ENCODE measurements at places on chromosomes 6 and 20.

DNA sequence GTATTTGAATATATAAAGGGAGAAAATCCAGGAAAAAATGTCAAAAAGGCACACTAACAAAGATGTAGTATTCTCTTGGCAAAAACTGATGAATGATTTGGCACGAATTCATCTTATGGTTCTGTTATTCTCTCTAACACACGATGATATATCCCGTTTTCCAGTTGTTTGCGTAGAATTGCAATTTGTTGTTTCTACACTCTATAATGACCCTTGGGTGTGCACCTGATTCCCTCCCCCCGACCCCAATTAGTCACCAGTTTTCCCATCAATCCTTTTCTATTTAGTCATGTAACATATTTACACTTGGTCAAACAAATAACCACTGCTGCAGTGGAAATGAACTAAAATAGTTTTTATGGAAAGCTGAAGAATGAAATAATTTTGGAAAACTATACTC lies 1.5 kb upstream of the ARID1B start:
- no peak for DNase-seq

- no peak for DNase-seq
These were observed 82.1 kb upstream of the SIRPA start for GRCh38 chr20:1813101-1813529.

DNA sequence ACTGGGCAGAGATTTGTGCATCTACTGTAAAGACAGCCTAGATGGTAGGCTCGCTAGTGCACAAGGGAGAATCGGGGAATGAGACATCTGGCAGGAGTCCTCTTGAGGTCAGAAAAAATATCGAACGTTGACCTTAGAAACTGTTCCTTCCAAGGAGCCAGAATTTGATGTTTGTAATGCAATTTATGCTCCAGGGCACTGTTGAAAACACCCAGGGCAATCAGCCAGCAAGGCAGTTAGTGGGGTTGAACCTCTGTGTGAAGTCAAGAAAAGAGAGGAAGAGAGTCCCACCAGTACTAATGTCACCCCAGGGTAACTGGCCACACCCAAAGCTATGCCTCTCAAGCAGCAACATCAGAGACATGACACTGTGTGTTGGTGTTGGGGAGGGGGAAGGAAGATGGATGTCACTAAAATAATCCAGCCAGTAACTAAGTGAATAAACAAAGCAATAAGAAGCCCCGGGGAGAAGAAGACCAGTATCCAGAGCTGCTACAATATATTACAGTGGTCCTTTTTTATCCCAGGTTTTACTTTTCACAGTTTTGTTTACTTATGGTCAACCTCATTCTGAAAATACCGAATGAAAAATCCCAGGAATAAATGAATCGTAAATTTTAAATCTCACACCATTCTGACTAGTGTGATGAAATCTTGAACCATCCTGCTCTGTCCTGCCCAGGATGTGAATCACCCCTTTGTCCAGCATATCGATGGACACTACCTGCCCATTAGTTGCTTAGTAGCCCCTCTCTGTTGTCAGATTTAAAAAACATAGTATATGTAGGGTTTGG lies 32.9 kb upstream of the PDE10A start:
- no peak for DNase-seq

DNA sequence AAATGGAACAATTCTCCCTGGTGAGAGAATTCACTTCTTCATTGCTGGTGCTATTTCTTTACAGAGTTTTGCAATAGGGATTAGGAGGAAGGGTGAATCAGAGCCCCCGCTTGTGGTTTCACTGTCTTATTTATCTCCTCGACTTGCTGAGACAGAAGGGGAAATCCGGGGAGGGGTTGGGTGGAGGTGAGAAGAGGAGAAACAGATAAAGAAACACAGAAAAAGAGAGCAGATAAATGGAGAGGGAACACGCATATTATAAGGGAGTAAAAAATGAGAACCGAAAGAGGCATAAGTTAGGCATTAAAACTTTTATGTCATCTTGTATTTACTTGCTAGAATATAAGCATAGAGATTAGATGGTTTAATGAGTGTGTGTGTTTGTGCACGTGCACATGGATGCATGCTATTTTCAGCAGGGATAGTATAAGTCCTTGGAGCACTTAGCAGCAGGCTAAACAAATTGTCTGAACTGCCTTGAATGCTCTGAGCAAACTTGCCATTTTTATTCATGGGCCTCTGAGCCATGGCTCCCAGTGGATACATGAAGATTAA lies 105.0 kb downstream of the OLIG3 start:
- DNase-seq: peak; percentile 34

- DNase-seq: peak; percentile 53
These were observed 44.4 kb downstream of the RNGTT start for GRCh38 chr6:88919032-88919431.

DNA sequence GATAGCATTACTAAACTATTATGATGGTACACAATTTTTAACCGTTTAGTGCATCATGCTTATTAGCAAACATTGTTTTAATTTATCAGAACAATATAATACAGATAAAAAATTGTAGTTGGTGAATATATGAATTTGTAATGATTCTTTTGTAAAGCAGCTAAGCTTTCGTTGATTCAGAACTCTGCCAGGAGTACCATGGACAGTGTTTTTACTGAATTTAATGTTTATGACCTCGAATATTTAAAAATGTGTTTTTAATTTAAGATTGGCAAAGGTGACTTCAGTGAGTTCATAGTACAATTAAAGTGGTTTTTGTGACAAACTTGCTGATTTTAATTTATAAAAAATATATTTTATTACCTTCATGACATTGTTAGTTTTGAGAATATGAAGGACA lies 10.0 kb downstream of the AFDN start:
- no peak for DNase-seq

DNA sequence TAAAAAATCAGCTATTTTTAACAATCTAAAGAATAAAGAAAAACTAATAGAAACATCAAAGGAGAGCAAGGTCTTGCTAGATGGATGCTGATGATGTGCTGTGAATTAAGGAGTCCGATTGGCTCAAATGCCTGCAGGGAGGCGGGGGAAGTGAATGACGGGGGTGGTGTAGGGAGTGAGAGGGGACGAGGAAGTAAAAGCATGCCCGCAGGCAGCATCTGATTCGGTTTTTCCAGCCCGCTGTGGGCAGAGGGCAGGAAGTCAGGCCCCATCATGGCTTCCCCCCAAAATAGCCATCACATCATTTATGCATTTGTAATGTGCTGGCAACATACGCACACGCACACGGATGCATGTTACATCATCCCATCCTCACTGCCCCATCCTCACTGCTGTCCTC lies 10.3 kb downstream of the RSPO4 start:
- peak; percentile 34 for DNase-seq

GRCh38 chr20:53346335-53346648 lies 247.3 kb downstream of the ZNF217 start:
- DNase-seq: no peak

DNA sequence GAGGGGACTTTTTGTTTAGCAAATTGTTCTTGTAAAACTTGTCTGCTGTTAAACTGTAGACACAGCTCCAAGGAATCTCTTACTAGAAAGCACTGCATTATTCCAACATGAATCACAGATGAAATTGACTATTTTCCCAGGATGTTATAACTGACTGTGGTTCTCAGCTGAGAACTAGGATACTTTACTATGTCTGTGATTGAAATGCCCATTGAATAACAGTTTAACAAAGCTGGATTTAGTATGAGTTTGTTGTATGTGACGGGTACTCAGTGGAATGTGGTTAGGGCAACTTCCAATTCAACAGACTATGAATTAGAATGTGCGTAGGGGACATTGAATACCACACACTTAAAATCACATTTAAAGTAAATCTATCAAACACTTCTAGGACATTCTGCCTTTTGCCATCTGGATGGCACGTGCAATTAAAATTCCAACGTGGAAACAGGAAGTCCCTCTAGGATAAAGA lies 193.4 kb upstream of the PREP start:
- DNase-seq: no peak

GRCh38 chr6:150418827-150419594 lies 50.2 kb downstream of the IYD start:
- DNase-seq: peak; percentile 77

- DNase-seq: no peak
These were observed 49.2 kb upstream of the TLDC2 start for GRCh38 chr20:36826554-36827244.

DNA sequence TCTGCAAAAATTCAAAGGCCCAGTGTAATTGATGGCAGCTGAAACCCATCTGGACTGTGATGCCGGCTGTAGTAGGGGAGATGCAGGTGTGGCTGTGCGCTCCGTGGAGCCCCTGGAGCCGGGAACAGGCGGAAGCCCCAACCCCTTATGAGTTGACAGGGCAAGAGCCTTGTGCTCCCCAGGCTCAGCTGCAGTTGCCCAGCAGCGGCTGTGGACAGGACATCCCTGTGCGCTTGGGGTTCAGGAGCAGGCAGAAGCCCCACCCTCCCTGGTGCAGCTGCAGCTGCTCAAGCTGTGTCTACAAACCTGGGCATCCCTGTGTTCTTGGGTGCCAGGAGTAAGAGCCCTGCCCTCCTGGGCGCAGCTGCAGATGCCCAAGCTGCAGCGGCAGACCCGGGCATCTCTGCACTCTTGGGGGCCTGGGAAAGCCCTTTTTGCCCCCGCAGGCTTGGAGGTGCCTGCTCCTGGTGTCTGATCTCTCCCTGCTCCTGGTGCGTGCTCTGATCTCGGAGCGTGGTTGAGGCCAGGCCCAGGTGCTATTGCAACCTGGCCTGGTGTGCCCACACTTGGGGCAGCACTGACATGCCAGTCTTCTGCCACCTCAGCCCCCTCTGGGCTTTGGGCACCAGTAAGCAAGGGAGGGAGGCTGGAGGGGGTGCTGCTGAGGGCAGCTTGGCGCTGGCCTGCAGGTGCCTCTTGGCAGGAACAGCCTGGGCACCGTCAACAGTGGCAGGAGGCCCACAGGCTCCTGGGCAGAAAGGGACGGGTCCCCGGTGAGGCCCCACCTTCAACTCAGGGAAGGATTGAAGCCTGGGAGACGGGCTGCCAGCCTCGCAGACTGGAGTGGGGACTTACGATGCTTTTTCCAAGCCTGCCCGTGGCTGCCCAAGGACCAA lies 30.3 kb downstream of the OR2J2 start:
- DNase-seq: no peak

- no peak for DNase-seq
These were observed 67.7 kb downstream of the LAMP5 start for GRCh38 chr20:9582137-9582536.

DNA sequence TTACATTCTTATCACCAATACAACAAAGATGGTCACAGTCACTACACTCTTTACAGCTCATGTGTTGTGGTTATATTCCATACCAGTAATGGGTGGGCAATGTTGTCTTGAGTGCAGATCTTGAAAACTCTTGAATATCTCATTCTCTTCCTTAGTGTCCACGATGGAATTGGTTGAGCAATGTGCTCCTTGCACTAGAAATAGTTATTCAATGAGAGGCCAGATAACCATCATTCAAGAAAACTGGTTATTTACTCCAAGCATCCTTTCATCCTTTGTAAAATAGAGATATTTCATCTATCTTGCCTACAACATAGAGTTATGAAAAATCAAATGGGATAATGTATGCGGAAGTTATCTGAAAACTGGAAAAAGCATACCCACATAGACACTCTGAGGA lies 215.9 kb downstream of the ARHGAP18 start:
- no peak for DNase-seq

- peak; percentile 61 for DNase-seq
These were observed 631.1 kb downstream of the COL12A1 start for GRCh38 chr6:74574794-74575193.

DNA sequence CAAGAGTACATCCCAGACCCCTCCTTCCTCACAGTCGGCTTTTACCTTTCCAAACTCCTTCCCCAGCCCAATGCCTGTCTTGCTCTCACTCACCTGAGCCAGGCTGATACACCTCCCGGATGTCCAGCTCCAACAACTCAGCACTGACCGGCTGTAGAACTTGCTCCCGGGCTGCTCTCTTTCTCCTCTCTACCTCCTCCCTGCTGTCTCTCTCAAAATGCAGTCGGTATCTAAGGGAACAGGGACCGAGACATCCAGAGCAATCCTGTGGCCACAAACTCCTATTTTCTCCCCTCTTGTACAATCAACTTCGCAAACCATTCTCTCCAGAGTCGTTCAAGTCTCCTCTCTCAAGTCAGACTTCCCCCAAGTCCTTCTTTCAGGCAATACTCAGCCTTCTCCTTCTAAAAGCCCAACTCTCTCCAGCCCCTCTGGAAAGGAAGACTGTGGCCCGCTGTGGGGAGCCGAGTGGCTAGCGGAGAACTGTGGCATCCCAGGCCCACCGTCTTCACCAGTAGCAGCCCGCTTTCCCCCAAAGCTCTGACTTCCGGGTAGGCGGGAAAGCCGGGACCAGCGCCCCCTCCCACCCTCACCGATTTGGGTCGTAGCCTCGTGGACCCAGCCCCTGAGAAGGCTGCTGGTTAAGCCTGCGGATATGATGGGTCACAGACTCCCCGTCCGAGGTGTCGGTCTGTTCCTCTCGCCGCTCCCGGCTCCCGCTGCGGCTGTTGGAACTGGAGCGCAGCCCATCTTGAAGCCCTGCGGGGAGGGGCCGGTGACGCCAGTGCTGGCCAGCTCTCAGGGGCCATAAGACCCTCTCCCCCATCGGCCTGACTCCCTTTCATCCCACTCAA lies 1.1 kb downstream of the GNL1 start:
- no peak for DNase-seq

DNA sequence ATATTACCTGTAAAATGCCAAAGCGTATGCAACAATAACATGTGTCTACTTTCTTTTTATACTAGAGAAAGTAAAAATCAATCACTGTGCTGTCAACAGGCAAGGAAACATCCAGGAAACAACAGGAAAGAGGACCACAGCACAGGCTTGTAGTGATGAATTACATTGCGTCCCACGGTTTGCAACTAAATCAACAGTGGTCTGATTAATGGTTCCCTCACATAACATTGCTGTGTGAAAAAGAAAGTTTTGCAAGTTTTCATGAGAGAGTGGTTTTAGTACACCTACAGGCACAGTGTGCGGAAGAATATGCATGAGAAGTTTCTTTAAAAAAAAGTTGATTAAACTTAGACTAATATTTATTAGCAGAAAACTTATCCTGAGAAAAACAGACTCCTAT lies 329.5 kb upstream of the HSF2 start:
- no peak for DNase-seq

DNA sequence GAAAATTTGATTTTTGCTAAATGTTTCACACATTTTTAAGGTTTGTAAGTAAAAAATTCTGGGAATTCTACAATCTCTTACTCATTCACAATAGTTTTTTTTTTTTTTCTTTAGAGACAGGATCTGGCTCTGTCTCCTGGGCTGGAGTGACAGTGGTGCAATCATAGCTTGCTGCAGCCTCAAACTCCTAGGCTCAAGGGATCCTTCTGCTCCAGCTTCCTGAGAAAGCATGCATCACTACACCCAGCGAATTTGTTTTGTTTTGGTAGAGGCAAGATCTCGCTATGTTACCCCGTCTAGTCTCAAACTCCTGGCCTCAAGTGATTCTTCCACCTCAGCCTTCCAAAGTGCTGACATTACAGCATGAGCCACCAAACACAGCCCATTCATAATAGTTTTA lies 232.8 kb downstream of the GJA1 start:
- no peak for DNase-seq

- no peak for DNase-seq
These were observed 93.2 kb upstream of the PTPN1 start for GRCh38 chr20:50417023-50417329.

- no peak for DNase-seq
These were observed 1117.7 kb upstream of the MAP3K7 start for GRCh38 chr6:91704531-91704930.
